NCI-H1930 (cell line): ENCODE measurements at places on chromosomes 2 and 18.
A peak's percentile ranks its signal among the peaks of the same experiment; 100 is the strongest.

GRCh38 chr2:240891492-240892340 is 4.2 kb downstream of the MAB21L4 start:
- DNase-seq: no peak

- no peak for DNase-seq
Measured at GRCh38 chr2:44052584-44052983, 56.8 kb upstream of the LRPPRC start.

GRCh38 chr2:205324355-205324754 is 357.9 kb upstream of the NRP2 start:
- DNase-seq: no peak

- no peak for DNase-seq
Measured at GRCh38 chr2:45497355-45497754, 113.7 kb downstream of the SRBD1 start.

DNA sequence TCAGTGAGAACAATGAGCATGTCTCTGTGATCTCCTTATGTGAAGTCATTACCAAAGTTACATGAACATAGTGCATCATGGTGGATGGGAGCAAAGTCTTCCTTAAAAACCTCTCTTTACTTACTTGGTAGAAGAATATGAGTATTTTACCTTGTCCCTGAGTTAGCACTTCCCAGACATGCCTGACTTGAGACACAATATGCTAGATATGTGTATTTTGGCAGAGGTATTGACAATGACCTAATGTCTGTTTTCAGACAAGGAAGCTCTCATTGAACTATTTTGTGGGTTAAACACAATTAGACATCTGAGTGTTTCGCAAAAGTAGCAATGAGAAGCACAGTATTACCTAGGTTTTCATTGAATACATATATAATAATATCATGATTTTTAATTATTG is 99.1 kb upstream of the MC4R start:
- no peak for DNase-seq

DNA sequence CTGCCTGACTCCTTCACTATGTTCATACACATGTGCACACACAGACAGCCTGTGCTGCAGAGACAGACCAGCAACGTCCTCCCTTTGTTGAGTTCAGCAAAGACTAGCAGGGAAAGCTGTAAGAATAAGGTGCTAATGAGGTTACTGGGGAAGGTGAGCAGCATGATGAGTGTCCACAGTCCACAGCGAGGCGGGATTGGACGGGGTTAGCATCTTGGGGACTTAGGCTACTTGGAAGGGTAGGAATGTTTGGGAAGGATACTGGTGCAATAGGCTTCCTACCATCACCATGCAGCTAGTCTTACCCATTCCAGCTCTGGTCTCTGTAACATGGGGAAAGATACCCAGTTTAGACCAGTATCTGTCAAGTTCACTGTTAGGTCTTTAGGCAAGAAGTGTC is 41.9 kb downstream of the DPYSL5 start:
- no peak for DNase-seq

DNA sequence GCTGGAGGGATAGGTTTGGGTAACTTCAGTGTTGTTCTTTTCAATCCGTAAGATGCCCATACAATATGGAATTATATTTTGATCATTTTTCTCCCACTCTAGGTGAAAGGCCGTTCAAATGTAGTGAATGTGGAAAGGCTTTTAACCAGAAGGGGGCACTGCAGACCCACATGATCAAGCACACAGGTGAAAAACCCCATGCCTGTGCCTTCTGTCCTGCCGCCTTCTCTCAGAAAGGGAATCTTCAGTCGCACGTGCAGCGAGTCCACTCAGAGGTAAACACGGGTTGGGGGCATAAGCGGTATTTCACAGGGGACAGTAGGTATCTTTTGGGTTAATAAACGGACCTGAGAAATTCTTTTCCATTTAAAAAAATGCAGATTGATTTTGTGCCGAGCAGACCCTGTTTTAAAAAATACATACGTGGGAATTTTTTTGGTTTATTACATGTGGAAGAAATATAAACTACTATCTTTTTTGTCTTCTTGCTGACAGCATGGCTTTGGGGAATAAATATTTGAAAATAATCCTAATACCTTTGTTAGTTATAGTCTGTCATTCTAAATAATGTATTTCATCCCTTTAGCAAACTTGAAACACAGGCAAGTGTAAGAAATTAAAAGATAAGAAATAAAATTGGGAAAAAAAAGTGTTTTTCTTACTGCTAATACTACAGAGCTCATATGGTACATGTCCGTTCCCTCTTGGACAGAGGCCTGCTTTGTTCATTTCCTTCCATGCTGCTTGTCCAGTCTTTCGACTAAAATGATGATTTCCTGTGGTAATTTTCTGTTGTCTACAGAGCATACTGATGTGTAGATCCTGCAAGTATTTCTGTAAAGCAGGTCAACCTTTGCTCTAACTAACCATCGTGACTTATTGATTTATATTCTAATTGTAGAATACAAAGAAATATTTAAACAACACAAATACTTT is 53.3 kb downstream of the ZNF236 start:
- peak; percentile 37 for DNase-seq

GRCh38 chr18:49185623-49186022 is 234.9 kb upstream of the SMAD7 start:
- no peak for DNase-seq

DNA sequence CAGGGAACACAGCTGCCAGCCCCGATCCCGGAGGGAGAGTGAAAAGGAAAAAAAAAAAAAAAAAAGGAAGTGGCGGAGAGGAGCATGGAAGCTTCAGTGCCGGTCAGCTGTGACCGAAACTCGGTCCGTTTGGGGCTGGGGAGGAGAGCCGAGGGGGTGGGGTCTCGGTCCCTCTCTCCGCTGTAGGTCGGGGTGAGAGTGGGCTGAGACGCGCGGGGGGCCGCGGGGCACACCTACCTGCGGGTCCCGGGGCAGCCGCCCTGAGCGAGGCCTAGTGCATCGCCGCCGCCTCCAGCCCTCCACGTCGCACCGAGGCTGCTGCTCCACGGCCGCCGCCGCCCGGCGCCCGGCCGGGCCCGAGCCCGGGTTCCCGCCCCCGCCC is 536 bp downstream of the VPS54 start:
- no peak for DNase-seq

DNA sequence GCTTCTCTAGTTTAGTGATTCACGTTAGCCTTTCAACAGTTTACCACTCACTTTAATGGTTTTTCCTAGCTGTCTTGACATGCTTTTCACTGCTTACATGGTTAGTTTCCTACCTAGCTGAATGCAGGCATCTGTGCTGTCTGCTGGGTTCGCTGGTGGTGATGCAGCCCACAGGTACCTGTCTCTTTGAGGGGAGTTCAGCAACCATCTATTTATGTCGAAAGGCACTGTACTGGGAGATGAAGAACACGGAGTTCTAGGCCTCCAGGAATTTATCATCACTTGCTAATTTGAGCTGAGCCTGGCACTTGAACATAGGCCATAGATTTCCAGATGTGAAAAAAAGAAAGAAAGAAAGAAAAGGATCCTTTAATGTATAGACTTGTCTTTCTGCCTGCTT is 148.5 kb downstream of the NEDD4L start:
- DNase-seq: no peak

- DNase-seq: no peak
Measured at GRCh38 chr2:105909215-105909614, 164.5 kb downstream of the NCK2 start.

GRCh38 chr2:58714238-58714637 is 473.1 kb upstream of the FANCL start:
- DNase-seq: no peak

- DNase-seq: no peak
Measured at GRCh38 chr18:77116201-77117080, 16.1 kb downstream of the MBP start.

GRCh38 chr2:172336681-172337080 is 90.7 kb upstream of the ITGA6 start:
- DNase-seq: no peak

- DNase-seq: no peak
Measured at GRCh38 chr2:97966545-97967215, 29.1 kb downstream of the TMEM131 start.

GRCh38 chr2:237160271-237160919 is 74.7 kb downstream of the COPS8 start:
- DNase-seq: no peak

DNA sequence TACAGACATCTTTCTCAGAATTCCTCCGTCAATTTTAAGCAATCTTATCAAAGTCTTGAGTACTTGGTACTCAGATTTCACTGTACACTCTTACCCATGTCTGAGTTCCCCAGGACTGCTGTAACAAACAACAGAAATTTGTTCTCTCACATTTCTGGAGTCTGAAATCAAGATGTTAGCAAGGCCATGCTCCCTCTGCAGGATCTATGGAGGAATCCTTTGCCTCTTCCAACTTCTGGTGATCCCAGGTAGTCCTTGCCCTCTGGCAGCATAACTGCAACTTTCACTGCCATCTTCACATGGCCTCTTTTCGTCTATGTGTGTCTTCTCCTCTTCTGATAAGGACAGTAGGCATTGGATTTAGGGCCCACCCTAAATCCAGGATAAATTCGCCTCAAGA is 17.1 kb upstream of the CACNB4 start:
- no peak for DNase-seq

- no peak for DNase-seq
Measured at GRCh38 chr2:174784316-174784715, 20.0 kb upstream of the CHRNA1 start.

- no peak for DNase-seq
Measured at GRCh38 chr2:211408483-211408891, 852.1 kb downstream of the CPS1 start.

DNA sequence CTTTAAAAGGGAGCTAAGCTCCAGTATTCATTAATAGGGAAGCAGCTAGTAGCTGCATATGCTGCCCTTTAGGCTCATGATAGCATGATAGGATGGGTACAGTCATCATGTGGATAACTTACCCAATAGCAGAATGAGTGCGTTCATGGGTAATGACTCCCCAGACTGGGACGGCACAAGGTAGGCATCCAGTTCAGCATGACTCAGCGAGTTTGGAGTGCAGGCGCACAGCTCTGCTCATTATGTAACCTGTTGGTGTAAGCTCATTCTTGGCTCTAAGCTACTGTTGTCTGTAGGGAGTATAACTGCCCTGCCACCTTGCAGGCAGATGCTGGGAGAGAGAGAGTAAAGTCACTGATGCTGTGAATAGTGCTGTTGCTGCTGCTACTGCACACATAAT is 209.2 kb upstream of the SYT4 start:
- peak; percentile 34 for DNase-seq

GRCh38 chr2:69992310-69993047 is 31.0 kb upstream of the ASPRV1 start:
- no peak for DNase-seq

DNA sequence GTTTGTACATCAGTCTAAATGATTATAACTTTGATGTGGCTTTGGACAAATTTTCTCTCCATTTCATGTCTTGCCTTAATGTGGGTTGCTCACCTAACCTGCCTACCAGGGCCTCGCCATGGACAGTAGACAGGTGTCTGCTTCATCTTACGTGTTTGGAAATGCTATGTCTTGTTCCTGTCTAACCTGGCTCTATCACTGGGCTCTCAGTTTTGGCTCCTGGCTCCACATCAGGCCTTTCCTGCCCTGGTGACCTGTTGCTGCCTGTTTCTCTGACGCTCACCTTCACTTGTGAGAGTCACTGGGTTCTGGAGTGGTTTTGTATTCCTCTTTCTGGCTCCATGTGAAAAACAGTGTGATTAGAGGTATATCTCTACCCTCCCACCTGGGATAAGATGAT is 65.9 kb downstream of the PHLPP1 start:
- no peak for DNase-seq

- DNase-seq: no peak
Measured at GRCh38 chr18:36325846-36326245, 28.3 kb downstream of the FHOD3 start.

DNA sequence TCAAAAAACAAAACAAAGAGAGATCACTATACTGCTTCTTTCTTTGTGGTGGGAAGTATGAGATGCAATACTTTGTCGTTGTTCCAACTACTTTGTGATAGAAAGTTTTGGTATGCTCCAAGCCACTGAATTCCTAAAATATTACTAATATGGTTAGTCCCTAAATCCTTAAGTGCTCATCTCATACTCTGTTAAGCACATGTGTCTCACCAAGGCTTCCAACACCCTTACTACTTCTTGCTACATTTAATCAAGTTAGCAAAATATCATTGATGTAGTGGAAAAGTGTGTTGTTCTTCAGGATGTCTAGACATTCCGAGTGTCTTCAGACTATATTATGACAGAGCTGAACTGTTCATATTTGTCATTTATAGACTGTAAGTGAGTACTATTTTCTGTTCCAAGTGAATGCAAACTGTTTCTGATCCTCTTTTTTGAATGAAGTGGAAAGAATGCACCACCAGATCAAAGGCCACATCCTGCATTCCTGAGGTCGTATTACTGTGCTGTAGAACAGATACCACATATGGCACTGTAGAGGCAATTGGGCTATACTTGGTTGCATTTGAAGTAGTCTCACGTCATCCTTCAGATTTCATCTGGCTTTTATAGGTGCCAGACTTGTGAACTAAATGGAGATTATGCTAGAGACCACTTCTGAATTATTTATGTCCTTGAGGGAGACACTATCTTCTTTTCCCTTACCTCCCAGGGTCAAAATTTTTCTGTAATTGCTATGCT is 298.4 kb upstream of the ZNF521 start:
- DNase-seq: no peak

DNA sequence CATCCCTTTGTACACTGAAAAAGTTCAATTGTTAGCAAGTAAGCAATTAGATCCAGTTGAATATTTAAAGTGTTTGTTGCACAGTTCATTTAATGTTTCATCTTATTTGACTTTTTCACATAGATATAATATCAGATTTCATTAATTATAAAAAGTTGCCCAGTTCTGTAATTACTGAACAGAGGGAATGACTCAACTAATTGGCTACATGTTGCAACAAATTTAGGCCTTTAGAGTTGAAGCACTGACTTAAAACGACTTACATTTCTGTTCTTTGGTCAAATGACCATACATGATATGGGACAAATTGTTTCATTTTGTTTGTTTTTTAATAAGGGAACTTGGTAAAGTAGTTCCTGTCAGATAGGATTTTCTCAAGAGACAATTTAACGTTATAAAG is 68.5 kb upstream of the FAM117B start:
- DNase-seq: no peak

- DNase-seq: no peak
Measured at GRCh38 chr2:115034801-115035200, 592.4 kb downstream of the DPP10 start.
